ENCODE measurements at places on chromosomes 2 and 18. TPM values are rescaled to one million over a fixed set of nuclear protein-coding genes. Genes with fewer than 3 reads are reported as not detected.

The RAMP1 gene
- total RNA-seq, result 0.29 TPM

The GPR45 gene
- total RNA-seq, result not detected

The UGT1A3 gene
- total RNA-seq, result not detected

DNA sequence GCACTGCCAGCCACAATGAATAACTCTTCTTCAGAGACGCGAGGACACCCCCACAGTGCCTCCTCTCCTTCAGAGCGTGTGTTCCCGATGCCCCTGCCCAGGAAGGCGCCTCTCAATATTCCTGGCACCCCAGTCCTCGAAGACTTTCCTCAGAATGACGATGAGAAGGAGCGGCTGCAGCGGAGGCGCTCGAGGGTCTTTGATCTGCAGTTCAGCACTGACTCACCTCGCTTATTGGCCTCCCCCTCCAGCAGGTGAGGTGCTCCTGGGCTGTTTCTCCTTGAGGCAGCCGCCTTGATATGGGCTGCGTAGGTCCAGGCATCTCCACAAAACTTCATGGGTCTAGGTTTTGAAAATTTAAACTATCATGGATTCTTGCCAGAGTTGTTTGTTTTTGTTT is 6.1 kb downstream of the NCAPH start:
- DNase-seq, result no peak

- no peak for DNase-seq
Observed at GRCh38 chr2:18153741-18154140, 275.3 kb downstream of the KCNS3 start.

- no peak for DNase-seq
Observed at GRCh38 chr2:11968521-11968920, 222.1 kb downstream of the LPIN1 start.

DNA sequence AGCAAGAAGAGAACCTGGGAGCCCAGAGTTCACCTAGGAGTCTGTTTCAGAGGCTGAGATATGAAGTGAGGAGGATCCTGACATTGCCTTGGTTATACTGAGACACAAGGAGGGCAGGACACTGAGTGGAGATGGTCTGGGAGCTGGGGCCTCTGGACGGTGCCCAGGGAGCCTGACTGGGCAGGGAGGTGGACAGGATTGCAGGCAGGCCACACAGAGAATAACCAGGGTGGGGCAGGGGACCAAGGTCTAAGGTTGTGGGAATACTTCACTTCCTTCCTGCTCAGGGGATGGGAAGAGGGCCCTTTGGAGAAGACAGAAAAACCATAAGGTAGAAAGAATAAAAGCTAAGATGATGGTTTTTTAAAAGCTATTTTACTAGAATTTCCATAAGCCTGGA is 18.7 kb downstream of the EDAR start:
- no peak for DNase-seq

GRCh38 chr18:22552899-22553460 is 135.3 kb upstream of the CTAGE1 start:
- no peak for DNase-seq

DNA sequence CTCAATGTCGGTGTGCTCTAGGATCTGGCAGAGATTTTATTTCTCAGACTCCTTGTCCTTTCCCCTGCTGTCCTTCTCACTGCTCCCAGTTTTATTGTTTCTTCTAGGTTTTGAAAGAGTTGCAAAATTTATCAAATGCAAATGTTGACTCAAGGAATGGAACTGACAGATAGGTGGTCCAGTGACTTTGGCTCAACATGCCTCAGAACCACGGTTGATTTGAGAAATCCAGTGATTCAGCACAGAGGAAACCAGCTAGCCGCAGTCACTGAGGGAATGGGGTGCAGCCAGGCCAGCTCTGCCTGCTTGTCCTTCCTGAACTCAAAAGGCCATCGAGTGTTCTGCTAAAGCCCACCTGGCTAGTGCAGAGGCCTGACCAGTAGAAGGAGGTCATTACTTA is 125.7 kb upstream of the LYPD6 start:
- DNase-seq, result no peak

DNA sequence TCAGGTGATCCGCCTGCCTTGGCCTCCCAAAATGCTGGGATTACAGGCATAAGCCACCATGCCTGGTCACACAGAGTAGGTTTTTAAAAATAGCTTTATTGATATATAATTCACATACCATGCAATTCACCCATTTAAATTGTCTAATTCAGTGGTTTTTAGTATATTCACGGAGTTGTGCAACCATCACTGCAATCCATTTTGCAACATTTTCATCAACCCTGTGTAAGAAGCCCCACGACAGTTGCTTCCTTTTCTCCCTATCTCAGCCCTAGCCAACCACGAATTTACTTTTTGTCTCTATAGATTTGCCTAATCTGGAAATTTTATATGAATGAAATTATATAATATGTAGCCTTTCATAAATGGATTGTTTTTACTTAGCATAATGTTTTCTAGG is 266.4 kb downstream of the NAPG start:
- no peak for DNase-seq

DNA sequence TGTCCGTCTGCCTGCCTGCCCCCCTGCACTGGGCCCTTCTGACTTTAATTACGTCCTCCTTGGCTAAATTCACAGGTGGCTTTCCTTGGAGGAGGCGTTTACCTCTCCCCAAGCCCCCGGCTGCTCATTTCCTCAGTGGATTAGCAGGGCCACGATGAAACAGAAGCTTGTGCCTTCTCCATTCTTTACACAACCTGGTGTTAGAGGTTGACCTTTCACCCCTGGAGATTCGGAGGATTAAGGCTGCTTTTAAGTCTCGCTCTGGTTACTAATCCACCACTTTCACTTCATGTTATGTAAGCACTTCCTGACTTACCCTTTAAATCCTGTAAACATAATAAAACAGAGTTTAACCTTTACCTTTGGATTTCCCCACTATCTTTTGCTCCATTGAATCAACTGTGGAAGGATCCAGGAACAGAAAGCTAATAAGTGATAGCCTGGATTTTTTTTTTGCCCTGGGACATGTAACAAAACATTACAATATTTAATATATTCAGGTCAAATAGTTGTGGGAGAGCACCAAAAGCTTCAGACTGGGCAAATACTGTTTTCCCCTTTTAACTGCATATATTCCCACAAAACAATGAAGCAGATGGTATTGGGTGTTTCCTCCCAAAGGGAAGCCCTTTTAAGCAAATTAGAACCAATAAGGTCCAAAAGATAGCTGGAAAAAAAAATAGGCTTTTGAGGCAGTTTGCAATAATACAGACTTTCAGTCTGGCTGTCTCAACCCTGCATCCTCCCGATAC is 370.2 kb downstream of the EN1 start:
- DNase-seq, result no peak

DNA sequence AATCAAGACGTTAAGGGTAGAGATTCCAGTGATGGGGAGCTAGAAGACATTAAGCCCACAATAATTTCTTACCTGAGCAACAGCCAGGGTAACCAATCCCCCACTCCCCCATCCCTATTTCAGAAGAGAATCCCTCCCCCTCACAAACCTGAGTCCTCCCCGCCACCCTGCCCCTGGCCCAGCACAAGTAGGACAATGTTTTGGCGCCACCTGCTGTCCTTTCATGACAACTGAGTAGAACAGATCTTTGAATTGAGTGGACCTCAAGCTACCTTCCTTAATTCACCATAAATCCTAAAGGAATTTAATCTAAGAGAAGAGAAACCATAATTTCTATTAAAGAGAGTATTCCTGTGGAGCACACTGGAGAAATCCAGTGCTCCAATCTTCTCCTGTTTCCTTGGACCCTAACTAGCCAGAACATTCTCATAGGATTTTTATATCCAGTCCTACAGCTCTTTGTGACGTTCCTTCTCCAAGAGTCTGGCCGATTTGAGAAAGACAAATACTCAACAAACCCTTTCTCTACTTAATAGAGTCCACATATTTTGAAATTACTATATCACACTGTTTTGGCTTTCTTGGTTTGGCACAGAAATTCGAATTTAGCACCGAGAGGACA is 41.1 kb downstream of the NHEJ1 start:
- DNase-seq, result peak; percentile 56

GRCh38 chr18:24763765-24764513 is 303.5 kb downstream of the HRH4 start:
- no peak for DNase-seq

DNA sequence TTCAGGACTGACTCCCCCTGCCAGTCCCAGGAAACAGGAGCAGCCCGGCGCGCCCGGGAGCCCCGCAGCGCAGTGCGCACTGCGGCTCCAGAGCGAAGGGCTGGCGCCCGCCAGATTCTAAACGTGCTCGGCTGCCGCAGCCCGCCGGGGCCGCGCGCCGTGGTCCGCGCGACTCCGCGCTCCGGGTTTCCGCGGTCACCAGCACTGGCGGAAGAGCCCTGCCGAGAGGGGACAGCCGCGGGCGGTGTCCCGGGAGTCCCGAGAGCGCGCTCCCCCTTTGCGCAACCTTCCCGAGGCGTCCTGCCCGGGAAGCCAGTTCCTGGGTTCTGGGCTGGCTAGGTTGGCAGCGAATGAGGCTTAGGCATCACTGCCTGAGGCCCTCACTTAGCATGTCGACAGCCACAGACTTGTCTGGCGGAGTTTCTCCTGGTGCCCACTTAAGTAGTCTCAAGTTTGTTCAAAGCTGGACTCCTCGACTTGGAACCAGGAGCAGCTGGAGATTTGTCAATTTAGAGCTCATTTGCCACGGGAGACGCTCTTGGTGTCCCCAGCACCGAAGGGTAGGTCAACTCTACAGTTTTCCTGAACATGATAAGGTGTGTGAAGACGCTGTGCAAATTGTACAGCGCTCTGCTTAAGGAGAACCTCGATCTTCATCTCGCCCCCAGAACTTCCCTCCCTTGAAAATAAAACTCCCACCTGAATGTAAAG is 1.5 kb upstream of the VSNL1 start:
- peak; percentile 52 for DNase-seq
